ENCODE measurements at places on chromosomes 11 and 22.

DNA sequence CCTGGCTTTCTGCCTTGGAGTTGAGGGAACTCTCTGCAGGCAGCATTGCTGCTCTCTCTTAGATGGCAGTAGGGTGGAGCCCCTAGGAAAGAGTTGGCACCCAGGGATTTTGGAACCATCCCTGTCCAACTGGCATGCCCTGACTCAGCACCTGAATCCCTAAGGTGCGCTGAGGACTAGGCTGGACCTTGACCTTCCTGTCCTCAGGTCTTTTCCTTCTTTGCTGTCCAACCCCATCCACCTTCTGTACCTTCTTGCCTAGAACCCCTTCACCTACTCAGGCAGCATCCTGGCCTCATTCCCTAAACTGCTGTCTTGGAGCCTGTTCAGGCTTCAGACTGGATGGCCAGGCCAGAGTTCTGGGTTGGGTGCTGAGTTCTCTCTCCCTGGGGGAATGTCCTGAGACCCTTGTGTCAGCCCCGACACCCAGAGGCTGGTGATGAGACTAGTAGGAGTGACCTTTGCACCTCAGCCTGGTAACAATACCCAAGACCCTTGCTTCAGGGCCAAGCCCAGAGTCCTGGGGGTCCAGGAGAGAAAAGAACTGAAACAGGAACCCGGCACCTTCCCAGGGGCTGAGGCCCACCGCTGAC, 2.5 kb upstream of the POLD4 start:
- no peak for DNase-seq

DNA sequence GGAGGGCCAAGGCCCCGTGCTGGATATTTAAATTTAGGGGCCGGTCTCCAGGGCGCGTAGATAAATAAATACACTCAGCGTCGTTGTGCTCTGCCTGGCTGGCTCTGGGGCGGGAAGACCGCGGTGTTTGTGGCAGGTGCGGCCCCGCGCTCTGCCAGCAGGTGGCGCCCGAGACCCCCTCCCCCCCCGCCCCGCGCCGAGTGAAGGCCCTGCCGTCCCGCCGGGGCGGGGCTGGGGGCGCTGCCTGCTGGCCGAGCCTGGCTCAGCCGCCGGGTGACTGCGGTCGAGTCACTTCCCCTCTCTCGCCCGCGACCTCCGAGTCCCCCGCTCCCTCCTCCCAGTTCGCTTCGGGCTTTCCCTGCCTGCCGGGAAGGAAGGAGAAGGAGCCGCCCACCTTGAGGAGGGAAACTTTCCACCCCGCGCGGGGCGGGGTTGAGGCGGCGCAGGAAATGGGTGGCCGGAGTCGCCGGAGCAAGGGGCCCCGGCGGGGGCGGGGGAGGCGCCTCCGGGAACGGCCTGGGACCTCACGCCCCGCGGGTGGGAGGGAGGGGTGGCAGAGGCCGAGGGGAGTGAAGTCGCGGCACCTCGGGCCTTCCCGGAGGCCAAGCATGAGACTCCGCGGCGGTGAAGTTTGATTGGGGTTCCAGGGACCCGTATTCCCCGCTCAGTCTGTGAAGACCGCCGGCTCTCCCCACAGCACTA, 1.6 kb upstream of the EHBP1L1 start:
- peak; percentile 93 for DNase-seq

DNA sequence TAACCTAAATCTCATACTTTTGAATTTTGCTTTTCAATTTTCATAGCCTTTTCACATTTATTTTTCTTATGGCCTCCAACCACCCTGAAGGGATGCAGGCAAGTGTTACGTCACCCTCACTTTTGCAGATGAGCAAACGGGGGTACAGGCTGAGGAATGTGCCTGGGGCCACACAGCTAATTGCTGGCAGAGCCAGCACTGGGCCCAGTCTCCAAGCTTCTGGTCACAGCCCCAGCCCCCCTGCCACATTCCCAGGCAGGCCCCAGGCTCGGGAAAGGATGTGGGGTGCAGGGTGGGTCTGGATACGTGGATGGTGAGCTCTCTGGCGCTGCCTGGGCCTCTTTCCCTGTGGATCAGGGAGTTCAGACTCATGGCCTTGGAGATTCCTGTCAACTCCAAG, 138.6 kb downstream of the PKNOX2 start:
- DNase-seq: no peak

- no peak for DNase-seq
Measured at GRCh38 chr11:78310500-78310909, 107.1 kb downstream of the GAB2 start.

GRCh38 chr22:46436595-46437175, 100.7 kb downstream of the CELSR1 start:
- no peak for DNase-seq

DNA sequence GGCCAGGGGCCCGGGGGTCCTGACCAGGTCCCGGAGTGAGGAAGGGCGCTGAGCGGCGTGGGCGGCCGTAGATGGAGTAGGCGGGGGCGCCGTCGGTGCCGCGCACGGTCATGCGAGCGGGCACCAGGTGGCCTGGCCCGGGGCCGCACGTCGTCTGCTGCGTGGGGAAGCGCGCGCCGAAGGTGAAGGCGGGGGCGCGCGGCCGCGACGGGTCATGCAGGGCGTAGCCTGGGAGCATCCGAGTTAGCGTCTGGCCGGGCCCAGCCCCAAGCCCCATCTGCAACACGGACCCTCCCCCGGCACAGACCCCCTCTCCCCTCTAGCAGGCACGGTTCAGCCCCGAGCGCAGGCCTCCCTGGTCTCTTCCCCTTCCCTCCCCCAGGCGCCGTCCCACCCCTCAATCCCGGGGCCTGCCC, 1.7 kb upstream of the TYMP start:
- no peak for DNase-seq

- DNase-seq: no peak
Measured at GRCh38 chr11:109486129-109486528, 64.1 kb downstream of the C11orf87 start.

DNA sequence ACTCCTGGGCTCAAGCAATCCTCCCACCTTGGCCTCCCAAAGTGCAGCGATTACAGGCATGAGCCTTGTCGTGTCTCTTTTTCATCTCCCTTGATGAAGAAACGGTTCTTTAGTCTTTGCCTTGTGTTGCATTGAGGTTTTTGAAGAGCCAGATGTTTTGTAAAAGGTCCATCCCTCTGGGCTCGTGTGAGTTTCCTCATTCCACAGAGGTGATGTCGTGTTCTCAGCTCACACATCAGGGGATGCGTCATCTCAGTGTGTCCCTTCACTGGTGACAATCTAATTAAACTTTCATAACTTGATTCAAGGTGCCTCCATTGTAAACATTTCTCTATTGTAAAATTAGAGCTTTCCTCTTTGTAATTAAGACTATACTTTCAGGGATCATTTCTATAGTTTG, 29.7 kb upstream of the TEF start:
- DNase-seq: no peak

DNA sequence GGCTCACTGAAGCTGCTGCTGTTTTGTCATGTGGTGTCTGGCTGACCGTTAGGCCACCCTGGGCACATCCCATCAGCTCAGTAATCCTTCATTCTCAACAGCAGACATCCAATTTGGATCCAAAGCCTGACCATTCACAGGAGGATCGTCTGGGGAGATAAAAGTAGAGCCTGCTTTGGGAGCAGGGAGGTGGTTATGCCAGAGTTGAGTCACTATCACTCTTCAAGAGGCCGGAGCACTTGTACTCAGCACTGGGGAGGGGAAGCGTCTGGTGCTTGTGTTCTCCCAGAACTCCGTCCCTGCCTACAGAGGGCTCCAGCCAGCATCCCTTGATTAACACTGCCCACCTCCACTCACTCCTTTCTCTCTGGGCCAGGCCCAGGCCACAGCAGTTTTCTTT, 382.6 kb downstream of the OPCML start:
- DNase-seq: no peak

DNA sequence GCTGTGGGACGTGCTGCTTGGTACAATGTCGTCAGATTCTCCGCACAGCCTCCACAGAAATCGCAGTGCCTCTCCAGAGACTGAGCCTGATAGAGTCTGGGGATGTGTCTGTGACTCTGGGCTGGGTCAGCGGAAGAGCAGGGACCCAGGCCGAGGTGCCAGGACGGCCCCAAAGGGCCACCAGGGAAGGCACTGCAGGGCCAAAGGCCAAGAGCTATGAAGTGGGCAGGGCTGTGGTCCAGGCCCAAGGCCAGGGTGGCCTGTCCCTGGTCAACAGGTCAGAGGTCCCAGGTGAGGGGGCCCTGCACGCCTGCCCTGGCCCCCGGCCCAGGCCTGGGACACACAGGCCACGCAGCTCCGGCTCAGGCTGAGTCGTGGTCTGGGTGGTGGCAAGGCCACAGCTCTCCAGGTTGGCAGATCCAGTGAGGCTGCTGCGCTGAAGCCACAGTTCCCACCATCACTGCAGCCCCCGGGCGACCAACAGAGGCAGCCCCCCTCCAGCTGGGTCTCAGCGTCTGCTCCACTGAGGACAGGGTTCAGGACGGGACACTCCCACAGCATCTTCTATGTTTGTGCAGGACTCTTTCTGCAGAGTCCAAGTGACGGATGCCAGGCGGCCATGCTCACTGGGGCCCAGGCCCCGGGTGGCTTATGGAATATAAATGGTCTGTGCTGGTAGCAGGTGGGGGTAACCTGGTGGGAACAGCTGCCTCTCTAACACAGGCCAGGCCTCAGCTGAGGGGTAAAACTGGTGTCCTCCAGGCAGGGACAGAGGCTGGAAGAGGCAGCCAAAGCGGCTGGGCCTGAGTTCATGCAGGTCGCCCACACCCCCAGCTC, 4.8 kb upstream of the PIM3 start:
- DNase-seq: no peak

DNA sequence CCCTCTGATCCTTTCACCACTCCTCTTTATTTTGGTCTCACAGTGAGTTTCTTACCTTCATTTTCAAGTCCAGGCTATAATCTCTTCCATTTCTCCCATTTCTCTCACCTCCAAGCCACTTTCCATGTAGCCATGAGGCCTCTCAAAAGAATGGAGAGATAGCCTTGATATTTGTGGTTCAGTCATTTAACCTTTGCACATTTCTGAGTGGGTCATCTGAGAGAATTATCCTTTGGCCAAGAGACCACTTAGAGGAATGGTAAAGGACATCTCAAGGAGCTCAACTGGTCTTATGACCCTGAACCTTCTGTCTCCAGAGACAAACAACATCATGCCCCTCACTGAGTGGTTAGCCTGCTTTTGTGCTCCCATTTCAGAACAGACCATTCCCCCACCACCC, 121.1 kb downstream of the KIRREL3 start:
- DNase-seq: no peak

DNA sequence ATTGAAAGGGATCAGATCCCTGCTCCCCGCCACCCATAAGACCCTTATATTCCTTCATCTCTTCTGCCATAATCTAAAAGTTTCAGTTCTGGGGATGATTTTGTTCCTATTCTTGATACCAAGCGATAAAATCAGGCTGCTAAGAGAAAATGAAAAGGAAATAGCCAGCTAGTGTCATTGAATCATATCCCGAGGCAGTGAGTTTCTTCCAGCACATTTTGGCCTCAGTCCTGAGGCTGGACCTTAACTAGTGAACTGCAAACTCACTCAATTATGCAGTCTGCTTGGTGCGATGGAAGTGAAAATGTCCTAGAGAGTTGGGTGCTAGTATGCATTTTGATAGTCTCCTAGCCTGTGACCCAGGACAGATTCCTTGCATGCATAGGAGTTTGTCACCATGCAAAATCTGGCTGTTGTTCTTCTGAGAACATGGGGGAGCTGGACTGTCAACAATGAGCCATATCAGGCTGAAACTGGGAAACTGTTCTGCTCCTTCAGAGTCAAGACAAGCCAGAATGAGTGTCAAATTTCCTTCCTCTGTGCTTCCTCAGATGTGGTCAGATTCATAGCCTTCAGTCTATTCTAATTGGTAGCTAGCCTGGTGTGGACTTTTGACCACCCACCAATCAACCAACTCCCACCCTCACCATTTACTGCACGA, 102.9 kb downstream of the CCDC81 start:
- no peak for DNase-seq

GRCh38 chr11:46913484-46913883, 4.9 kb downstream of the LRP4 start:
- DNase-seq: no peak

- no peak for DNase-seq
Measured at GRCh38 chr11:44307340-44308099, 2.4 kb downstream of the ALX4 start.

- no peak for DNase-seq
Measured at GRCh38 chr11:9831122-9831521, 167.2 kb downstream of the SWAP70 start.

GRCh38 chr11:71251761-71252268, 562 bp downstream of the SHANK2 start:
- DNase-seq: no peak

GRCh38 chr11:120717042-120717441, 205.5 kb downstream of the GRIK4 start:
- no peak for DNase-seq

DNA sequence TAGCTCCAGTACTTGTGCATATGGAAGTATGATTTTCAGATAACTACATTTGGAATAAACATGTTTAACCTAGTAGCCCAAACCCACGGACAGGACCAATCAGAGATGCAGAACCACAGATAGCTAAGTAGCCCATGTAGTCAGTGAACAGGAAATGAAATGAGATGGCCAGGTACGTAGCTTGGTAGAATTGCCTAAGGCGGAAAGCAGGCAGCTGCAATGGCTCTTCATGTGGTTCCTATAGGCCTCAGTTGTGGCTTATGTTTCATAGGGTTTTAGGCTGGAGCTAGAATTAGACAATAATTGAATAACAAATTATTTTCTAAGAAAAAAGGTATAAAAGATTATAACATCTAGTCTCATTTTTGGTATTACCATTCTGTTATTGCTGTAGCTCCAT, 86.4 kb upstream of the B3GNT6 start:
- no peak for DNase-seq

- no peak for DNase-seq
Measured at GRCh38 chr11:728901-729491, 18.3 kb upstream of the TALDO1 start.

GRCh38 chr11:8164746-8165145, 4.1 kb downstream of the RIC3 start:
- no peak for DNase-seq

- DNase-seq: no peak
Measured at GRCh38 chr11:104146421-104146820, 17.5 kb downstream of the PDGFD start.

- no peak for DNase-seq
Measured at GRCh38 chr11:108838792-108839105, 173.9 kb downstream of the DDX10 start.

GRCh38 chr22:49971232-49972162, 10.9 kb downstream of the PIM3 start:
- DNase-seq: peak; percentile 21

DNA sequence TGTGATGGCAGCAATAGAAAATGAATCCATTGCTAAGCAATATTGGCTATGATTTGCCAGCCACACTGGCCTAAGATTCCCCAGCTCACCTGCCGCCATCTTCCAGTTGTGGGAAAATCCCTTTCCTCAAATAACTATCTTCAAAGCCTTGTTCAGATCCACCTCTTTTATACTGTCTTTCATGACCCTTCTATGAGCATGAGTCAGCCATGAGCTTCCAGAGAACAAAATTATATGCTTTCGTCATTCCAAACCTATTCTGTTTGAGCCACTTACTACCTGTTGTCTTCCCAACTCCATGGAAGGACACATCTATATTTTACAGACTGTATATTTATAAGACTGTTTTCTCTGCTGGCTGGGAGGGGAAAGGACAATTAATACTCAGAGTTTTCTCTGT, 25.0 kb upstream of the PRSS23 start:
- no peak for DNase-seq

Measured in HAP-1 (cell line).